ENCODE measurements at places on chromosomes 6 and 20. TPM values are rescaled to one million over a fixed set of nuclear protein-coding genes. Genes with fewer than 3 reads are reported as not detected.

Gene KHDRBS2
- total RNA-seq: not detected

Gene LAMA2
- 0.70 TPM for total RNA-seq

Gene RNF144B
- total RNA-seq: 0.37 TPM

Gene RPL7L1
- total RNA-seq: 60.4 TPM

Gene ZNF831
- not detected for total RNA-seq

Gene KCNB1
- total RNA-seq: 3.0 TPM

Gene KCNK15
- 0.23 TPM for total RNA-seq

Gene NEDD9
- 56.4 TPM for total RNA-seq

Gene NFKBIE
- total RNA-seq: 5.7 TPM

Gene CTSA
- total RNA-seq: 109 TPM

Gene TRIM38
- 1.5 TPM for total RNA-seq

Gene MYLK2
- total RNA-seq: 0.49 TPM

Gene BPIFB3
- total RNA-seq: not detected

Gene SDC4
- 111 TPM for total RNA-seq

Gene TPBG
- 35.1 TPM for total RNA-seq

Gene VGLL2
- total RNA-seq: not detected

Gene ACTR5
- 8.7 TPM for total RNA-seq

Gene GNMT
- total RNA-seq: 0.09 TPM

Gene GSTA1
- 0.07 TPM for total RNA-seq

Gene BTN1A1
- not detected for total RNA-seq

Gene C20orf204
- 0.10 TPM for total RNA-seq

Gene VARS1
- total RNA-seq: 49.4 TPM

Gene C20orf202
- total RNA-seq: not detected

Gene CST2
- 1.1 TPM for total RNA-seq

Gene EMILIN3
- total RNA-seq: 0.73 TPM

Gene CEP85L
- total RNA-seq: 1.7 TPM

Gene GSTA3
- total RNA-seq: not detected

Gene MAFB
- 0.15 TPM for total RNA-seq

Gene OTOR
- total RNA-seq: not detected

Gene BPIFB2
- total RNA-seq: not detected

Gene GJA10
- not detected for total RNA-seq

Gene SESN1
- total RNA-seq: 10.8 TPM

Gene MYO6
- total RNA-seq: 7.3 TPM

Gene ZSWIM1
- 4.9 TPM for total RNA-seq

Gene BMP2
- 0.24 TPM for total RNA-seq

Gene EYA4
- 10.0 TPM for total RNA-seq

Gene EGFL8
- total RNA-seq: 1.9 TPM

Gene C20orf141
- 0.49 TPM for total RNA-seq

Gene TNFRSF6B
- 0.37 TPM for total RNA-seq

Gene SH3BGRL2
- 0.32 TPM for total RNA-seq

Gene MYCT1
- total RNA-seq: 0.05 TPM

Gene BPI
- not detected for total RNA-seq

Gene GGT7
- 5.7 TPM for total RNA-seq

Gene COL20A1
- 0.71 TPM for total RNA-seq

All from A549 treated with AZD2906 at 1 μM for 4 hours (cell line).